H1 (cell line): ENCODE measurements at places on chromosomes 7 and 10. TPM values are rescaled to one million over a fixed set of nuclear protein-coding genes. Genes with fewer than 3 reads are reported as not detected.

- no peak for DNase-seq
- H3K36me3 ChIP-seq = no peaks in the 10 kb centered on the region
Measured at GRCh38 chr7:76369018-76369417, 10.2 kb upstream of the YWHAG start.

CD36 gene
- 0.60 and 1.5 TPM in 2 replicates for total RNA-seq

- no peaks in the 10 kb centered on the region for H3K27me3 ChIP-seq
- no peaks in the 10 kb centered on the region for H3K36me3 ChIP-seq
- no peak overlapping the region for H3K4me3 ChIP-seq
- no peak overlapping the region for H3K27ac ChIP-seq
- no peaks in the 10 kb centered on the region for H3K4me1 ChIP-seq
Measured at GRCh38 chr7:7333610-7334009, 151.3 kb downstream of the C1GALT1 start.

GRCh38 chr10:50582766-50583762 is 40.7 kb downstream of the SGMS1 start:
- no peak overlapping the region for H3K27ac ChIP-seq
- H3K4me3 ChIP-seq = no peak overlapping the region
- H3K36me3 ChIP-seq = peaks cover 8% of the 10 kb centered on the region; the same call in 1 of the 2 replicates
- H3K27me3 ChIP-seq = no peaks in the 10 kb centered on the region

SFMBT2 gene
- 8.6 and 11.0 TPM in 2 replicates for total RNA-seq

- H3K4me3 ChIP-seq = no peak overlapping the region
- no peaks in the 10 kb centered on the region for H3K27me3 ChIP-seq
- DNase-seq = no peak
- no peak overlapping the region for H3K27ac ChIP-seq
- H3K36me3 ChIP-seq = peaks cover 23% of the 10 kb centered on the region; the same call in 1 of the 2 replicates
- peaks cover 1% of the 10 kb centered on the region; the same call in 1 of the 2 replicates for H3K4me1 ChIP-seq
Measured at GRCh38 chr7:771234-772004, 44.3 kb upstream of the PRKAR1B start.

GRCh38 chr10:118841881-118842605 is 87.3 kb upstream of the CACUL1 start:
- no peak for DNase-seq
- H3K36me3 ChIP-seq = no peaks in the 10 kb centered on the region
- no peaks in the 10 kb centered on the region for H3K4me1 ChIP-seq
- H3K27me3 ChIP-seq = no peaks in the 10 kb centered on the region; the same call in 1 of the 2 replicates
- no peak overlapping the region for H3K27ac ChIP-seq

DNA sequence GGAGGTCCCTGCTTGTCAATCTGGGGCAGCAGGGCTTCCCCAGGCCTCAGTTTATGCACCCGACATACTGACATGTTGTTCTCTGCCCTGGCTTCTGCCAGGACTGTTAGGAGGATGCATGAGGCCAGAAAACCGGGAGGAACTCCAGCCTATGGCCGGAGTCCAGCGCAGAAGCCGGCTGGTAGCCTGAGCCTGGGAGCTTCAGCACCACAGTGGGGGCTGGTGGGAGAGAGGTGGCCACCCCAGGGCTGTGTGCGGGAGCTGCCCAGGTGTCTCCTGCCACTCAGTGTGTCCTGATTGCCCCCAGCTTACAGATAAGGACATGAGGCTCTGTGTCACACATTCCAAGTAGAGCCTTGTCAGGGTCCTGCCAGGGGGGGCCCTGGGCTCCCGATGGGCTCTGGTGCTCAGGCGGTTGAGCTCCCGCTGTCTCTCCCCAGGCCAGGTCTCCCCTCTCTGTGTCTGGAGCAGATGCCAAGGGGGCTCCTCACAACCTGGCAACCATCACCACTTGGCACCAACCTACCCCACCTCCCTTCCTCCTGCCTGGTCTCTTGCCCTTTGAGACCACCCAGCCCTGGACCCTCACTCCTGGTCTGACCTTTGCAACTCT is 32.3 kb downstream of the PPIF start:
- no peak overlapping the region for H3K4me3 ChIP-seq
- no peak for DNase-seq
- no peaks in the 10 kb centered on the region for H3K36me3 ChIP-seq
- H3K27ac ChIP-seq = no peak overlapping the region

CYP26C1 gene
- 0.21 and 0.28 TPM in 2 replicates for total RNA-seq

- H3K36me3 ChIP-seq = no peaks in the 10 kb centered on the region
- H3K27me3 ChIP-seq = no peaks in the 10 kb centered on the region
- H3K27ac ChIP-seq = no peak overlapping the region
- H3K4me3 ChIP-seq = no peak overlapping the region
- H3K4me1 ChIP-seq = no peaks in the 10 kb centered on the region
- DNase-seq = no peak
Measured at GRCh38 chr10:10830293-10830986, 187.2 kb upstream of the CELF2 start.

ECHDC3 gene
- total RNA-seq = 19.9 and 20.1 TPM in 2 replicates

GBX1 gene
- total RNA-seq = not detected in 2 replicates

- no peaks in the 10 kb centered on the region for H3K27me3 ChIP-seq
- no peak overlapping the region for H3K27ac ChIP-seq
- H3K4me1 ChIP-seq = 0 out of 2 replicates have a peak, but pooled peaks cover 2% of the 10 kb centered on the region
- DNase-seq = no peak
- no peak overlapping the region for H3K4me3 ChIP-seq
Measured at GRCh38 chr10:108673741-108674140, 1249.6 kb downstream of the XPNPEP1 start.

GRCh38 chr10:131742500-131742951 is 158.3 kb upstream of the PPP2R2D start:
- no peak overlapping the region for H3K4me3 ChIP-seq
- no peaks in the 10 kb centered on the region for H3K27me3 ChIP-seq
- H3K4me1 ChIP-seq = no peaks in the 10 kb centered on the region
- DNase-seq = no peak

DNA sequence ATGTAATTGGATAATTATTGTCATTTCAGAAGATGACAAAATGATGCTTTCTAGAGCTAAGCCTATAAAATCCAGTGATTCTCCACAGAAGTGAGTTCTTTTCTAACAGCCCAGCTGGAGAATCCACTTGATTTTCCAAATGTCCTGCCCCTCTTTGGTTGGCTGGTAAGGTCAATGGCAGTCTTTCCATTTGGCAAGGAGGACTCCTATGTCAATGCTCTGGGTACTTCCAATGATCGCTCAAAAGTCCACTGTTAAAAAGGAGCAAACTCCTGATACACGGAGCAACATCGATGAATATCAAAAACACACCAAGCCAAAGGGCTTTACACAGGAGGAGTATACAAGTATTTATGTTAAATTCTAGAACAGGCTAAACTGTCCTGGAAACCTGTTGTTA is 57.8 kb downstream of the STK17A start:
- no peak overlapping the region for H3K27ac ChIP-seq
- no peaks in the 10 kb centered on the region for H3K27me3 ChIP-seq
- H3K36me3 ChIP-seq = no peaks in the 10 kb centered on the region; the same call in 1 of the 2 replicates
- no peak overlapping the region for H3K4me3 ChIP-seq
- no peaks in the 10 kb centered on the region for H3K4me1 ChIP-seq

CCL24 gene
- not detected in 2 replicates for total RNA-seq

GRCh38 chr10:122780391-122780790 is 65.3 kb downstream of the CUZD1 start:
- no peak overlapping the region for H3K4me3 ChIP-seq
- no peak overlapping the region for H3K27ac ChIP-seq
- DNase-seq = peak; percentile 31
- no peaks in the 10 kb centered on the region for H3K36me3 ChIP-seq
- no peaks in the 10 kb centered on the region for H3K4me1 ChIP-seq

DNA sequence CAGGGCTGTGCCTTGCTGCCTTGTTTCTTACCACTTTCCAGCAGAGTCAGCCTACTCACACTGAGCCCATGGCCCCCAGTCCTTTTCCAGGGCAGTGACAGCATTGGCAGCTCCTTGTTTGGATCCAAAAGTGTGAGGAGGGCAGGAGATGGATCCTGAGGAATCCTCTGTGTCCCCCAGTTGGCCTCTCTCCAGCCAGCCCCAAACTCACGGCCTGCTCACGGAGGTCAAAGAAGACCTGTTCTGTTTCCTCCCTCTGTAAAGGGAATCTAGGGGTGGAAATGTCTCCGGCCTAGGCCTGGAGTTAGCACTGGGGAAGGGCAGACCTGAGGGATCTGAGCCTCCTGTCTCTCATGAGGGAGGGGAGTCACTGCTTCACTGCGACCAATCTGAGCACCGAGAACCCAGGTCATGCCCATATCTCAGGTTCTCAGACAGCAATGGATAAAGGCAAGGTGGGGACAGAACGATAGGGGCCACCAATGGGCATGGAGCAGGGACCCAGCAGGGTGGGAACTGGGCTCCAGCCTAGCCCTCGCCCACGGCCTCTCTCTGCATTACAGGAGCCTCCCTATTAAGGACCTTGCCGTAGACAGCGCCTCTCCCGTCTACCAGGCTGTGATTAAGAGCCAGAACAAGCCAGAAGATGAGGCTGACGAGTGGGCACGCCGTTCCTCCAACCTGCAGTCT is 23.2 kb downstream of the LDB3 start:
- H3K36me3 ChIP-seq = no peaks in the 10 kb centered on the region
- no peak overlapping the region for H3K27ac ChIP-seq
- peaks cover 5% of the 10 kb centered on the region for H3K4me1 ChIP-seq
- no peaks in the 10 kb centered on the region for H3K27me3 ChIP-seq
- no peak for DNase-seq

DNA sequence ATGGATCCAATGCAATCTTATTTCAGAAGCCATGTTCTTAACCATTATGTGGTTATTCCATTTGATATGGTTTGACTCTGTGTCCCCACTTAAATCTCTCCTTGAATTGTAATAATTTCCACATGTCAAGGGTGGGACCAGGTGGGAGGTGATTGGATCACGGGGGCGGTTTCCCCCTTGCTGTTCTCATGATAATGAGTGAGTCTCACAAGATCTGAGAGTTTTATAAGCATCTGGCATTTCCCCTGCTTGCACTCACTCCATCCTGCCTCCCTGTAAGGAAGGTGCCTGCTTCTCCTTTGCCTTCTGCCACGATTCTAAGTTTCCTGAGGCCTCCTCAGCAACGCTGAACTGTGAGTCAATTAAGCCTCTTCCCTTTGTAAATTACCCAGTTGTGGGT is 32.0 kb upstream of the TSPAN13 start:
- H3K36me3 ChIP-seq = no peaks in the 10 kb centered on the region; the same call in 1 of the 2 replicates
- H3K27me3 ChIP-seq = no peaks in the 10 kb centered on the region
- H3K27ac ChIP-seq = no peak overlapping the region
- H3K4me3 ChIP-seq = no peak overlapping the region

IDI2 gene
- total RNA-seq = not detected in 2 replicates

DNA sequence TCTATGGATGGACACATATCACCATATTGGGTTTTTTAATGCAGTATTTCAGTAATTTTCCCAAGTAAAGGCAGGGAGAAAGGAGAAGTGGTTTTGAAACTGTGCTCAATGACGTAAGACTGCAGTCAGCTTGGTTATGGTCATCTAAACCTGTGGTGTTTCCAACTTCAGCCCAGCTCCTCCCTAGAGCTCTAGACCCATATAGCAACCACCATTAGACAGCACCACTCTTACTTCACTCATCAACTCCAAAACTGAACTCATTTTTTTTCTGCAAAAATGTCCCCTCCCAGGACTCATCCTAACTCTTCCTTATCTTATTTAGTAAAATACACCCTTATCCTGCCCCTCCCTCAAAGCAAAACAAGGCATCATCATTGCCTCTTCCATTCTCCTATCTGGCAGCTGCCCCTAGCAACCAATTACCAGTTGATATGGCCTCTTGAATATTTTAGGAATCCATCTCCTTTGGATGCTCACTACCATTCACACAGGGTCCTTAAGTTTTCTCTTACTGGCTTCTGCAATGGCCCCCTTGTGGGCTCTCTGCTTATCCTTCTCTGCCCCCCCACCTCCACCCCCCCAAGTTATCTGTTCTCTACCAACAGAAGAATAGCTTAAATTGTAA is 1.5 kb upstream of the RALA start:
- peaks cover 5% of the 10 kb centered on the region; the same call in 1 of the 2 replicates for H3K4me1 ChIP-seq
- H3K27me3 ChIP-seq = no peaks in the 10 kb centered on the region
- no peaks in the 10 kb centered on the region for H3K36me3 ChIP-seq
- peak overlapping the region; percentile 8; the same call in 1 of the 2 replicates for H3K4me3 ChIP-seq

- H3K4me1 ChIP-seq = no peaks in the 10 kb centered on the region
- no peak for DNase-seq
- no peak overlapping the region for H3K27ac ChIP-seq
- H3K27me3 ChIP-seq = no peaks in the 10 kb centered on the region
- H3K4me3 ChIP-seq = no peak overlapping the region
- no peaks in the 10 kb centered on the region for H3K36me3 ChIP-seq
Measured at GRCh38 chr10:33395201-33395600, 60.7 kb upstream of the NRP1 start.

C10orf71 gene
- total RNA-seq = not detected in 2 replicates

GRCh38 chr7:158973440-158973839 is 117.1 kb downstream of the DYNC2I1 start:
- DNase-seq = peak; percentile 39
- no peaks in the 10 kb centered on the region for H3K27me3 ChIP-seq
- no peaks in the 10 kb centered on the region for H3K36me3 ChIP-seq
- peaks cover 6% of the 10 kb centered on the region; the same call in 1 of the 2 replicates for H3K4me1 ChIP-seq

DNA sequence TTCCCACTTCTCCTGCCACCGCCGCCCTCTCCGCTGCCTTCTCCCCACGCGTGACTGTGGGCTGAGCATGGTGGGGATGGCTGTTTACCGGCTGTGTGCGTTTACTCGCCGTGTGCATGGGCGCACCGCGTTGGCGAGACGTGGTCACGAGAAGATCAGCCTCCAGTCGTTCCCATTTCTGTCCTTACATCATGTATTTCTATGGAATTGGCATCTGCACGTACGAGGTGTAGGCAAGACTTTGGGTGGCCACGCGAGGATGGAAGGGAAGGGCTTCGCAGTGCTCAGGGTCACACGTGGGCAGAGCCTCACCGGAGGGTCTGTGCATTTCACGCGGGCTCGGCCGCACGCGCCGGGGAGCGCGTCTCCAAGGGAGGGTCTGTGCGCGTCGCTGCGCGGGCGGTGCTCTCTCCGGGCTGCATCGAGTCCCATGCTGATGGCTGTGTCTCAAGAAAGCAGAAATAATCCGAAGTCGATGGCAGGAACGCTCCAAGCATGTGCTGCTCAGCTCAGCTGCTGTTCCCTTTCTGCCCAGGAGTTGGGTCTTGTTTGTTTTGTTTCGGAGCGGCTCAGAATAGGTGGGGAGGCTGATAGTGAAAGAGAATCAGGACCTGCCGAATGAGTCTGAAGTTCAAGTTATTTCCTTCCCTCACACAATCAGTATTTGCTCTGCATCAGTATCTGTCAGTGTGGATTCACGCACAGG is 973 bp downstream of the CAMK1D start:
- no peaks in the 10 kb centered on the region for H3K36me3 ChIP-seq
- H3K27me3 ChIP-seq = peaks cover 26% of the 10 kb centered on the region
- H3K4me1 ChIP-seq = peaks cover 12% of the 10 kb centered on the region
- H3K4me3 ChIP-seq = peak overlapping the region; percentile 96

HSPA14 gene
- 32.9 and 36.4 TPM in 2 replicates for total RNA-seq
